ENCODE measurements at places on chromosomes 5 and 9. TPM values are rescaled to one million over a fixed set of nuclear protein-coding genes. Genes with fewer than 3 reads are reported as not detected.

MEGF10 gene
- total RNA-seq, result 0.52 TPM

SAXO1 gene
- not detected for total RNA-seq

LCP2 gene
- not detected for total RNA-seq

LNPEP gene
- total RNA-seq, result 21.4 TPM

UNC13B gene
- 19.6 TPM for total RNA-seq

RPP25L gene
- 23.9 TPM for total RNA-seq

CCL28 gene
- 6.2 TPM for total RNA-seq

WDR36 gene
- total RNA-seq, result 21.0 TPM

GRXCR2 gene
- not detected for total RNA-seq

EQTN gene
- total RNA-seq, result not detected

CDH9 gene
- not detected for total RNA-seq

MARCHF11 gene
- total RNA-seq, result not detected

TMEM161B gene
- total RNA-seq, result 7.5 TPM

COL23A1 gene
- total RNA-seq, result not detected

MEGF9 gene
- total RNA-seq, result 9.9 TPM

FBLL1 gene
- not detected for total RNA-seq

FGD3 gene
- 0.58 TPM for total RNA-seq

DNA sequence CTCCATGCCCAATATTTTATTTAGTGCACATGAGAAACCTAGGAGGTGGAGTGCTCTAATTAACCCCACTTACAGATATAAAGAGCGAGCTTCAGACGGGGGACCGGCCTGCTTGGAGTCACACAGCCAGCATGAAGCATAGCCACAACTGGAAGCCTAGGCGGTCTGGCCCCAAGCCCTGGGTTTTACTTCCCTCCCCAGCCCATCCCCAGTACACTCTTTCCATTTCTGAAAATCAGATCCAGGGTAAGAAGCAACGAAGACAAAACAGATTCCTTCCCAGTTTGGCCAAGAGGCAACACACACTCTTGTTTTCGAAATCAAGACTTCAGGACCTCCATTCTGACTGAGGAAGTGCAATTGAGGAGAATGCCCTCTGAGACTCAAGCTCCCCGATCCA lies 27.1 kb downstream of the KCNMB1 start:
- no peak for DNase-seq

DNA sequence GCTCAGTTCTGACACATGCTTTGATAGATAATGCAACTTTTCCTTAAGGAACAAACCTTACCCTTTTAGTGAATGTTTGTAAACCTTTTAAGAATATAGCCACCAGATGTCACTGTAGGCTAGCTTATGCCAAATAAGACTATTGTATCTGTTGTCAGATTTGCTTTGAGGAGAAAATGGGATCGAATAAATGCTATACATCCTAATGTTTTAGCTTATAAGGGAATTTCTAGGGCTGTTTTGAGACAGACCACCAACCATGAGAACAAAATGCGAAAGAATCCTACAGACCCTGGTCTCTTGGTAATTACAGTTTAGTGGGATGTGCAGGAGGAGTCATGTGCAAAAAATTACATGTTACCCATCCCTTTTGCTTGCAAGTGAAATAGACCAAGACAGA lies 127.6 kb upstream of the NMUR2 start:
- DNase-seq, result peak; percentile 31

DNA sequence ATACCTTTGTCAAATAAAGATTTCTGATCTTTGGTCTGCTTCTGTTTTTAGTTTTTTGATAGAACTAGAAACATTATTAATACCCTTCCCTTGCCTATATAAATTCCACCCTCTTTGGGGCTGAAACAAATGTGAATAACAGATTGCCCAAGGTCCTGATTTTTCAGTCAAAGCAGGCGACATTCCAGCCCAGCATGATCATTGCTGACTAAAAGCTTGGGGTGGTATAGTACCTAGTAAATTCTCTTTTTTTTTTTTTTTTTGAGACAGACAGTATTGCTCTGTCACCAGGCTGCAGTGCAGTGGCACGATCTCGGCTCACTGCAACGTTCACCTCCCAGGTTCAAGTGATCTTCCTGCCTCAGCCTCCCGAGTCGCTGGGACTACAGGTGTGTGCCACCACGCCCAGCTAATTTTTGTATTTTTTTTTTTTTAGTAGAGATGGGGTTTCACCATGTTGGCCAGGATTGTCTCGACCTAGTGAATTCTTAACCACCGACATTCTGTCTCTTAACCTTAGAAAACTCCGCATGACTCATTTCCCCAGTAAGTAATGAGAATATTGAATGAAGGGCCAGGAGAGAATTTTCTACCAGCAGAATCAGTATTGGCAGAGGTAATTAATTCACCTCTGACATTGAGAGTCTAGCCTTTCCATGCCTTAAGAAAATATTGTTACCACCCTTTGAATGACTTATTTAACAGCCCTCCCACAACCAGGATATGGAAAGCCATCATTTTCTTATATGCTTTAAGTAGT lies 226.4 kb downstream of the GNA14 start:
- no peak for DNase-seq

- no peak for DNase-seq
Observed at GRCh38 chr5:72693546-72694205, 122.8 kb upstream of the TNPO1 start.

GRCh38 chr9:91426123-91426745 lies 2.6 kb upstream of the NFIL3 start:
- no peak for DNase-seq

GRCh38 chr5:33608344-33609041 lies 167.7 kb downstream of the TARS1 start:
- no peak for DNase-seq

DNA sequence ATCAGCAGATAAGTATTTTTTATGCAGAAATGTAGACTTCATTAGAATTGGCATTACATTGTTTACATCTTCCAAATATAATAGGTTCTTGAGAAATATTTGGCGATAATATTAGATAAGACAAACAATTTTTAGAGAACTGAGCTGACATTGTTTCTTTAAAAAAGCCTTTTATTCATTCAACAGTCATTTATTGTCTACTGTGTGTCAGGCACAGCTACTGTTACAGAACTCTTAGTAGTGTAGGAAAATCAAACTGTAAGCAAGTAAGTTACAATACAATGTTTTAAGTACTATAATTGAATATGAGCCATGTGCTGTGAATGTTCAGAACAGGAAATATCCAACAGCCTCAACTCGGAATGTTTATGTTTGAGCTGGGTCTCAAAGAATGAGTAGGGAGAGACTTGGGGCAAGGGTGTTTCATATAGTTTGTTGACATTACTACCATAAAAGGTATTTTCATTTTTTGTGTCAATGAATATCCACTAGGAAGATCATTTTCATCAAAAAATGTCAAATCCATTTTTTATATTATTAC lies 114.0 kb downstream of the CDC42SE2 start:
- no peak for DNase-seq

DNA sequence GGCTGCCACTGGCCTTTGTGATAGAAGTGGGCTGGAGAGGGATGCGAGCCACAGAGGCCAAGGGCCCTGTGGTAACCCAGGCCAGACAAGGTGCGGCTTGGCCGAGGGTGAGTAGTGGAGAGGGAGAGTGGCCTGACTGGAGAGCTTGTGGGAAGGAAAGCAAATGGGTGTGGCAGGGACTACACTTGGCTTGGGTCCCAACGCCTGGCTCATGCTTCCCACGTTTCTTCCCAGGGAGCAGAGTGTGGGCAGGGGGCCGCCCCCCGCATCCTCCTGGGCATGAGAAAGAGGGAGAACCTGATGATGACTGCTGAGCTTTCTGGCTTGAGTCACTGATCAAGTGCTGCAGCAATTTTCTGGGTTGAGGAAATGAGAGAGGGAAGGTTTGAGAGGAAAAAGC lies 95.7 kb downstream of the ANKH start:
- DNase-seq, result no peak

- no peak for DNase-seq
Observed at GRCh38 chr9:33809506-33809905, 7.5 kb upstream of the UBE2R2 start.

GRCh38 chr5:136435946-136436543 lies 70.7 kb upstream of the TRPC7 start:
- DNase-seq, result no peak

DNA sequence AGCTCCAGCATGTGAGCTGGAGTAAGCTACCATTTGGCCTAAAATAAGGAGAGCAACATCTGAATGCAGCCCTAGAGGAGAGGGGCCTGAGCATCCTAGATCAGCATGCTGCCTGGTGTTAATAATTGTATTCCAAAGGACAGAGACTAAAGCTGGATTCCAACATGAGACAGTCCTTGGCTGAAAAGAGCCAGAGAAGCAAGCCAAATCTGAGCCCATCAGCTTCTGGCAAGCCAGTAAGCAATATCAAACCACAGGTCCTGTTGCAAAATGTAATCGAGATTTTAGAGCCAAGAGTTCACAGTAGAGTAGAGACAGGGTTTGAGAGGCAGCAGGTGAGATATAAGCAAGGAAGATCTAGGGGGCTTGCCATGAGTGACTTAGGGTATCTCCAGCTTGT lies 42.3 kb upstream of the DMAC1 start:
- DNase-seq, result no peak

- peak; percentile 42 for DNase-seq
Observed at GRCh38 chr9:23492126-23493002, 333.7 kb downstream of the ELAVL2 start.

- DNase-seq, result no peak
Observed at GRCh38 chr5:57772512-57772911, 289.9 kb upstream of the ACTBL2 start.

DNA sequence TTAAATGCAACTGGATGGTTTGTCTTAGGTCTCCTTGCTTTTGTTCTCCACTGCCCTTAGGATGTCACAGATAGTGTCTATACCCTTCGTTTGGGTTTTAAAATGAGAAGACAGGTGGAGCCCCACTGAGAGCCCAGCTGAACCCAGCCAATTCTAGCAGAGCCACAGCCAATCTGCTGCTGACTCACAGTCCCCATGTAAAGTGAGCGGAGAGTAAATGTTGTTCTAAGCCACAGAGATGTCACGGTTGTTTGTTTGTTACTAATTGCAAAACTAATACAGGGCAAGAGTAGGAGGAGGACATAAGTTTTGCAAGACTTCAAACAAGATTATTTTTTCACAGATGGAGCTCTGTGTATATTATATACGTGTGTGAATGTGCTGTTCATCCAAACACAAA lies 50.5 kb upstream of the AGXT2 start:
- DNase-seq, result no peak

DNA sequence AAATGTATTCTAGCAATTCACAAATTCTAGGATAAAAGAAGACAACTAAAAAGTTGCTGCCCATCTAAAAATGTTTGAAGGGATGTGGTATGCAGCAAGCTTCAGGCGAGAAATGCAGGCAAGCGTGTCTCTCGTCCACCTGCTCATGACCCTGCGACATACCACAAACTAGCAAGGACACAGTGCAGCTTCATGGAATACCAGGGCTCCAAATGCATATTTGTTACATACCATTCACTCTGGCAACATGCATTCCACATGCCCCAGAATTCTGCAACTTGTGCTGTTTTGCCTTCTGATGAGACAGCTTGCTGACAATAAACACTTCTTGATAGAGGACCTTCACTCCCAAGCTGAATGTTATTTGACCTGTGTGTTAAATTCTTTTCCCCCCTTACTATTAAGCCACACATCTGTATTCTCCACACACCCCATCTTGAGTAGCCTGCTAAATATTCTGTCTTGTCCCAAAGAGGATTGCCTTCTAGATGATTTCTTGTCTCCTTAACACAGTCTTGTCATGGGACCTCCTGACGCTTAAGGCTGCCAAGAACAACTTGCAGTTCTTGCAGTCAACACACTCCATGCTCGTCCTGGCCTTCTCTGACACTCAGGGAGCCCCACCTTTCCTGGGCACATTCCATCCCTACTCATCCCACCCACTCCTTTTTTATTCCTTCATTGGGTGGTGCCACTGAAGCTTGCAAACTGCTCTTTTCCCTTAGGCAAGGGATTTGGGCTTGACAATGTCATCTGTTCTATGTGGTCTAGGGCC lies 340.5 kb downstream of the PIK3R1 start:
- no peak for DNase-seq

GRCh38 chr9:13017260-13017659 lies 242.4 kb downstream of the LURAP1L start:
- DNase-seq, result no peak

DNA sequence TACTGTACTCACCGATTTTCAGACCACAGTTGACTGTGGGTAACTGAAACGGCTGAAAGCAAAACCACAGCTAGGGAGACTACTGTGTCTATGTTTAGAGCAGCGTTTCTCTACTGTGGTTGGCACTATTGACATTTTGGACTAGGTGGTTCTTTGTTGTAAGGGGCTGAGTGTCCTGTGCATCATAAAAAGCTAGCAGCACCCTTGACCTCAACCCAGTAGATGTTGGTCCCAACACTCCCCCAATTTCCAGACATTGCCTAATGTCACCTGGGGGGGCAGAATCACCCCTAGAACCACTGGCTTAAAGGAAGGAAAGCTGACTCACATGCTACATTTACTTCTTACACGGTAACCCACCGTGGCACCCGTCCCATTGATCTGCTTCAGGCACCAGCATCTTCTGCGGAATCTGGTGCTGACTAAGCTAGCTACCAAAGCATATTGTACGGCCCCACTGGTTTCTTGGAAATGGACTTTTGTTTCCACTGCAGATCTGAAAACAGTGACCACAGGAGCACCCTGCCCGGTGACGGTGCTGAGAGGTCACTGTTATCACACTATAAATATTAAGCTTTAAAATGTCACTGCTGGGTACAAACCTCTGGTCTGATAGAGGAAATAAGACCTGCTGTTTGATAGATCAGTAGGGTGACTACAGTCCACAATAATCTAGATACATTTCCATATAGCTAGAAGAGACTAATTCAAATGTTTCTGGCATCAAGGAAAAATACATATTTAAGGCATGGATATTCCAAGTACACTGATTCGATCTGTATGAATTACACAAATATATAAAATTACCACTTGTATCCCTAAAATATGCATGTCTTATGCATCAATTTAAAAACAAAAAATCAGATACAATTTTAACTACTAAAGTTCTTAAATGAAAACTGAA lies 151.4 kb downstream of the HSD17B3 start:
- DNase-seq, result no peak

- peak; percentile 77 for DNase-seq
Observed at GRCh38 chr5:140220032-140220697, 45.2 kb downstream of the CYSTM1 start.

DNA sequence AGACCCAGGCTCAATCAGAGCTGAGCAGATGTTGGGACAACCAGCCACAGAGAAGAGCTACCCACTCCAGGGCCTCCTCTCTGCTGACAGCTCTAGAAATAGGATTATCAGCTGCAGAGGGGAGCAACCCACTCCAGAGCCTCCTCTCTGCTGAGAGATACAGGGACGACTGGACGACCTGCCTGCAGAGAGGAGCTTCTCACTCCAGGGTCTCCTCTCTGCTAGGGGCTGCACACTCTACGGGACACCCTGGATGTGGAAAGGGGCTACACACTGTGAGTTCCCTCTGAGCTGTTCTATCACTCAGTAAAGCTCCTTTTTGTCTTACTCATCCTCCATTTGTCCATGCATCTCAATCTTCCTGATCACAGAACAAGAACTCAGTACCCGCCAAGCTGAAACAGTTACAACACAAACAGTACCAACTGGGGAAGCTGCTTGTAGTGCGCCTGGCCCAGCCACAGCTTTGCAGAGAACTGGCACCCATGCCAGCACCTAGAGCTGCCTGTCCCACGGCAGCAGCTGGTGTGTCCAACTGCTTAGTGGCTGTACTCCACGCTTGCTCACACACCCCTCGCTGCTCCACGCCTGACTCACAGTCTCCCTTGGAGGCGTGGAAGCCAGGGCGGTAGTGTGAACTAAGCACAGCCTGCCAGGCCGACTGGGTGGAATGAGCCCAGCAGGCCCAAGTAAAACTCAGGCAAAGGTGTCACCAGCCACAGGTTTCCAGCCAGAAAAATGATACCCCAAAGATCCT lies 56.8 kb downstream of the PRELID2 start:
- DNase-seq, result no peak

GRCh38 chr9:25282946-25283345 lies 395.3 kb downstream of the TUSC1 start:
- no peak for DNase-seq

All from epithelial cell of proximal tubule (primary cell).